ENCODE measurements at places on chromosomes 7 and 10. TPM values are rescaled to one million over a fixed set of nuclear protein-coding genes. Genes with fewer than 3 reads are reported as not detected.

GRCh38 chr7:152362128-152362926 is 73.5 kb downstream of the KMT2C start:
- DNase-seq, result no peak

DNA sequence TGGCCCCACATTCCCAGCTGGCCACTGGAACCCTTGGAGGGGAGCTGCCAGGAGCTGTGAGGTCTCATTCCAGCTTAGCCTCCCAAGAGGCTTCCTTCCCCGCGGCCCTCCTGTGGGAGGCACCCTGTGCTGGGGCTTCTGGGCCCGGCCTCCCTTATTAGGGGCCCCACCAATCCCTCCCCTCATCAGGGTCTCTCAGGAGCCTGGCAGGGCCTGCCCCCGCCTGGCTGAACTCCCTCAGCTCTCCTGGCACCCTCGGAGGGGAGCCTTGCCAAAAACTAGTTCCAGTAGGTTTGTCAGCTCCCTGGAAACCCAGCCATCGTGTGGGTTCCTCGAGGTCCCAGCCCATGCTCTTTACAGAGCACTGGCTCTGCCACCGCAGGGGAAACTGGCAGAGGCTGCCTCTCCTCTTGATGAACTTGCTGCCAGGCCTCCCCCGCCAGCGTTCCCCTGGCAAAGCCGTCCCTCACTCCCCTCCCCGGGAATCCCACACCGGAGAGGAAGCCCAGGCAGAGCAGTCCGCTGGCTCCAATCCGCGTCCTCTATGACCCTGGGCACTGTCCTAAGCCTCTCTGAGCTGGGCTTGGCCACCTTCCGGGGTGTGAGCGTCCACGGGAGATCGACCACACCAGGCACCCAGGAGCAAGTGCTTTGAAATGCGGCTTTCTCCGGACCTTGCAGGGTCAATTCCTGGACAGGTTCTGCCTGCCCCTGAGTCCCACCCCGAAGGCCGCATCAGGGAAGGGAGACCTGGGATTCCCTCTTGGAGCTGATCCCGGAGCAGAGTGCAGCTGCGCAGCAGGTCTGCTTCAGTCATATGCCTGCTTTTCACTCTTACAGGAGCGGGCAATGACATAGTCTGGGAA is 139.8 kb downstream of the ARHGAP22 start:
- DNase-seq, result no peak

GRCh38 chr7:82755705-82756551 is 312.4 kb upstream of the CACNA2D1 start:
- DNase-seq, result no peak

The EPHB6 gene
- 13.9 TPM for total RNA-seq

The OR9A2 gene
- not detected for total RNA-seq

DNA sequence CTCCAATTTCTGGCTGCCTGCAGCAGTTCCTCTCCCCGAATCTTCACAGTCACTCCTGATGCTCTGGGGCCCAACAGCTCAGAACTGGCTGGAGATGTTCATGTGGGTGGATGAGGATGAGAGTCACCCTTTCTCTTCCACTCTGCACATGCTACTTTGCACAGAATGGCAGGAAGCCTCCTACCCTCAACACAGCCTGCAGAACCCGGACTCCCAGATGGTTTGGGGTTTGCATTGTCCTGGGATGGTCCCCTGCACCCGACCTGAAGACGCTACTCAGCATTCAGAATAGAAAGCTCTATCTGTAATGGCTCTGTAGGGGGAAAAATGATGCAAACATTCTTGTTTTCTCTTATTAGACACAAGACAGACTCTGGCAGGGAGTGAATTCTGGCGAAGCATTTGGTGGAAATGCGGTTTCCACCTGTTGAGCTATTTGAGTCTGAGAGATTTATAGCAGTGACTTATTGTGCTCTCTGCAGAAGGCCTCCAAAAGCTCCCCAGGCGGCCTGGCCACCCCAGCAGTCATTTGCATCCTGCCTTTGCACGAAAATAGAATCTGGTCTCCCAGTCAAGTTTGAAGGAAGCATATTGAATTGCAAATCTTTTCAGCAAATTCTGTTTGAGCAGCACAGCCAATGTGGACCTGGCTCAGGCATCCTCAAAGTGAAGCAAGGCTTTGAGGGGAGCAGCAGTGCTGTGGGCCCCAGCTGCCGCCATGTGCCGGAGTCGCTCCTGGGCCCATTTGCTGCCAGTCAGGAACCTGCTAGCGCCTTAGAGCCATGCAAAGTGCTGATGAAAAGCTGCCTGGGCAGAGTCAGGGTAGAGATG is 309.3 kb downstream of the TCERG1L start:
- no peak for DNase-seq

DNA sequence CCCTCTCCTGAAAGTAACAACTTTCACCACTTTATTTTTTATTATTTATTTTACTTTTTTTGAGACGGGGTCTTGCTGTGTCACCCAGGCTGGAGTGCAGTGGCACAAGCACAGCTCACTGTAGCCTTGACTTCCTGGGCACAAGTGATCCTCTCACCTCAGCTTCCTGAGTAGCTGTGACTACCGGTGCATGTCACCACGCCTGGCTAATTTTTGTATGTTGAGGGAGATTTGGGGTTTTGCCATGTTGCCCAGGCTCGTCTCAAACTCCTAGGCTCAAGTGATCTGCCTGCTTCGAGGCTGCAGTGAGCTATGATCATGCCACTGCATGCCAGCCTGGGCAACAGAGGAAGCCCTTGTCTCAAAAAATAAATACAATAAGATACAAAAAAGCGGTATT is 14.9 kb upstream of the SLIT1 start:
- no peak for DNase-seq

GRCh38 chr7:100632951-100633717 is 8.2 kb downstream of the TFR2 start:
- peak; percentile 67 for DNase-seq

GRCh38 chr10:119491966-119492757 is 50.4 kb downstream of the RGS10 start:
- DNase-seq, result no peak

GRCh38 chr7:142812437-142813215 is 41.9 kb downstream of the PRSS2 start:
- no peak for DNase-seq

The GPR15LG gene
- not detected for total RNA-seq

GRCh38 chr10:75788394-75789205 is 357.2 kb downstream of the LRMDA start:
- DNase-seq, result no peak

DNA sequence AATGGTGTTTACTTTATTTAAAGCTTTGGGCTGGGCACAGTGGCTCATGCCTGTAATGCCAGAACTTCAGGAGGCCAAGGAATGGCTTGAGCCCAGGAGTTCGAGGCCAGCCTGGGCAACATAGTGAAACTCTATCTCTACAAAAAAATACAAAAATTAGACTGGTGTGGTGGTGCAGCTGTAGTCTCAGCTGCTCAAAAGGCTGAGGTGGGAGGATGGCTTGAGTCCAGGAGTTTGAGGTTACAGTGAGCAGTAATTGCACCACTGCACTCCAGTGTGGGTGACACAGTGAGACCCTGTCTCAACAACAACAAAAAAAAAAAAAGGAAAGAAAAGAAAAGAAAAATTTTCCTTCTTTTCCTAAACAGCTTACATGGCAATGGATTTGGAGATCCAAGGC is 22.0 kb downstream of the SLC16A9 start:
- DNase-seq, result no peak

The TBC1D12 gene
- 2.2 TPM for total RNA-seq
